ENCODE measurements at places on chromosomes 5 and 9. TPM values are rescaled to one million over a fixed set of nuclear protein-coding genes. Genes with fewer than 3 reads are reported as not detected.

DNA sequence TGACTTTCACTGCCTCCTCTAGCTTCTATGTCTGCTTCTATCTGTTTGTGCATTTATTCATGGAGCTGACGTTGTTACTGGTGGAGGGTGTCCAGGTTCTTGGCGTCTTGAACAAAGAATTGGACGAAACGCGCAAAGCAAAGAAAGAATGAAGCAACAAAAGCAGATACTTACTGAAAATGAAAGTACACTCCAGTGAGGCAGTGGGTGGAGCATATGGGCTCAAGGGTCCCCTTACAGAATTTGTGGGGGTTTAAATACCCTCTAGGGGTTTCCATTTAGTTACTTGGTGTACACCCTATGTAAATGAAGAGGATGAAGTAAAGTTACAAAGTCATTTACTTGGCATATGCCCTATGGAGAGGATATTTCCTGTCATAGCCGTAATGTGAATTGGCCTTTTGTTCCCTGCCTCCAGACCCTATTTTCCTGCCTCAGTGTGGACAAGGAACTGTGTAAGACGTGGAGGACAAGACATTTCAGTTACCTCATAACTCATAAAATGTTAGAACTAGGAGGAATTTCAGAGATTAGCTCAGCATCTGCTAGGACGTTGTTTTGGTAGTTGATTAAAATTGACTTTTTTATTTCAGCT, 3.1 kb downstream of the POLR3G start:
- DNase-seq: no peak

- DNase-seq: no peak
Measured at GRCh38 chr5:53560028-53560427, 411 bp upstream of the NDUFS4 start.

DNA sequence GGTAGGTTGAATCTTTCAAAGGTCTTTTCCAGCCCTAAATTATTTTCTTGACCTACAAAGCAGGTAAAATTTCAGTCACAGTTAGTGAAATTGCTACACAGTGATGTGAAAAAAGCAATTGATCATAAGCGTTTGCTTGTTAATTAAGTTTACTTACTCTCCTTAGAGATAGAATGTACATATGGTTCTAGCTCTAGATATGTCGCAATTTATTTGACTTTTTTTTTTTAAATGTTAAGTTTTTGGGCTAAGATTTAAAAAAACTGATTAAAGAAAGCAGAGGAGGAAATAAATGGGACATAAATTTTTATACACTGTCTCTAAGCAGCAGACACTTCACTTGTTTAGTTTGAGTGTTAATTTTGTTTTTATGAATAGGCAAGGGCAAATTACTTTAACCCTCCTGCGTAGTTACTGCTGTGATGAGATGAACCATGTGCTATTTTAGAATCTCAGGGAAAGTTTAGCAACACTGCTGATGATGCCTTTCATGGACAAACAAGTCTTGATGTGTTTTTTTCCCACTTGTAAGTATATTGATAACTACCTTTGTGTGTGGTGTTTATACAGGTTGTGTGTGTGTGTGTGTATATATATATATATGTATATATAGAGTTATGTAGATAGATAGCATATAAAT, 38.3 kb upstream of the FAM120AOS start:
- no peak for DNase-seq

Gene DNAI1
- total RNA-seq: not detected

DNA sequence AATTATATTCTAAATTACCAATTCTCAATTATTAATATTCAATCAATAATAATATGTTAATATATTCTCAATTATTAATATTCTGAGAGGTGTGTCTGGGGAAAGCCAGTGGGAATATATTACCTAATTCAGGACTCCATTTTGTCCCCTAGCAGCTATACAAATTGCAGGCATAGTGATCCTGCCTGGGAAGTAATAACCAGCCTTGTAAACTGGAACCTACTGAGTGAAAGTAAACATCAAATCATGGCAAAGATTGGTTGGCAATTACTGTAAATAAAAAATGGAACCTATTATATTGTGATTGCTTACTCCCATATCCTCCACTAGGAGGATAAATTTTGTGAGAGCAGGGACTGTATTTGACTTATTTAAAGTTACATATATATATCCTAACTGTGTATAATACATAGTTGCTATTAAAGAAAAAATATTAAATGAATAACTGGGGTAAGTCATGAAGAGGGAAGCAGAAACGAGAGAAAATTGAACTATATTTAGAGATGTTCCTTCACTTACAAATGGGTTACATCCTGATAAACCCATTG, 150.5 kb upstream of the ELL2 start:
- no peak for DNase-seq

GRCh38 chr5:132226516-132227234, 978 bp downstream of the P4HA2 start:
- no peak for DNase-seq

DNA sequence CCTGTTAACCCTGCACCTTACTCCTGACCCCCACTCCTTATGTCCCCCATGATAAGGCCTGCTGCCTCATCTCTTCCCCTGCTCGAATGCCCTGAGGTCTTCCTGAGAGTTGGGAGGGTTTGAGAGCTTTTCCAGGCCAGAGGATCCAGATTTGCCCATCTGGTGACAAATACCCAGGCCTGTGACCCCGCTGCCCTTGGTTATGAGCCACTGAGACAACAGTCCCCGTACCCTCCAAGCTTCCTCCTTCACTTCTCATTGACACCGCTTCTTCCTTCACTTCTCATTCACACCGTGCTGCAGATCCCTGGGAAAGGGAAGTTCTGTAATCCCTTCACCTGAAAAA, 593 bp downstream of the GM2A start:
- DNase-seq: no peak

GRCh38 chr9:127424676-127424999, 456 bp downstream of the ZNF79 start:
- no peak for DNase-seq

Gene PLPP7
- total RNA-seq: not detected

DNA sequence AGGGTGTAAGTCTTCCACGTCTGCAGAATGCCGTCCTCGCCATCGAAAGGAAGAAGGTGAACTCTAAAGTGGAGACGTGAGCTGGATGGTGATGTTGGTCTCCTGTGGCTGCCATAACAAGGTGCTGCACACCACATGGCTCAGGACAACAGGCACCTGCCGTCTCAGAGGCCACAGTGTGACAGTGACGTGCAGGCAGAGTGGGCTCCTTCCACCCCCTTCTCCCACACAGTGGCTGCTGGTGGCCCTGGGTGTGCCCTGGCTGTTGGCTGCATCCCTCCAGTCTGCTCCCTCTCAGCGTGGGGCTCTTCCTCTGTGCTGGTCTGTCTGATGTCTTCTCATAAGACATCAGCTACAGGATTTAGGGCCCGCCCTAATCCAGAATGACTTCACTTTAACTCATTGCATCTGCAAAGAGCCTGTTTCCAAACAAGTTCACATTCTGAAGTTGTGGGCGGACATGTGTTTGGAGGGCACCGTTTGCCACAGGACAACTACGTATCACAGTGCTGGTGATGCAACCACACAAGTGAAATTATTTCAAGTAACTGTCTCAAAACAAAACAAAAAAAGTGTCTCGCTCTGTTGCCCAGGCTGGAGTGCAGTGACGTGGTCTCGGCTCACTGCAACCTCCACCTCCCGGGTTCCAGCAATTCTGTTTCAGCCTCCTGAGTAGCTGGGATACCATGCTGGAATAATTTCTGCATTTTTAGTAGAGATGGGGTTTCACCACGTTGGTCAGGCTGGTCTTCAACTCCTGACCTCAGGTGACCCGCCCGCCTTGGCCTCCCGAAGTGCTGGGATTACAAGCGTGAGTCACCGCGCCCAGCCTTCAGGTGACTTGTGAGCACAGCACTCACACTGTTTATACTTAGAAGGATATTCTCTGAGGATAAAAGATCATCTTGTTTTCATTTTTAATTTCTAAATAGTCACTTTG, 31.2 kb upstream of the CLPTM1L start:
- DNase-seq: no peak

- no peak for DNase-seq
Measured at GRCh38 chr9:133163504-133164172, at the start of gene GBGT1. Gene GBGT1 (minus strand): TSS chr9:133163914. CDS start chr9:133162412, 1,502 bp downstream.

- no peak for DNase-seq
Measured at GRCh38 chr5:7856855-7857254, 5.9 kb upstream of the CFAP90 start.

Gene CDKN2B-AS1
- 2.6 TPM for total RNA-seq

Gene PDE8B
- not detected for total RNA-seq

Gene IL4
- total RNA-seq: not detected

Gene FKBP15
- 22.9 TPM for total RNA-seq

Measured in SJSA1 (cell line).